ENCODE measurements at places on chromosomes 5 and 9.

DNA sequence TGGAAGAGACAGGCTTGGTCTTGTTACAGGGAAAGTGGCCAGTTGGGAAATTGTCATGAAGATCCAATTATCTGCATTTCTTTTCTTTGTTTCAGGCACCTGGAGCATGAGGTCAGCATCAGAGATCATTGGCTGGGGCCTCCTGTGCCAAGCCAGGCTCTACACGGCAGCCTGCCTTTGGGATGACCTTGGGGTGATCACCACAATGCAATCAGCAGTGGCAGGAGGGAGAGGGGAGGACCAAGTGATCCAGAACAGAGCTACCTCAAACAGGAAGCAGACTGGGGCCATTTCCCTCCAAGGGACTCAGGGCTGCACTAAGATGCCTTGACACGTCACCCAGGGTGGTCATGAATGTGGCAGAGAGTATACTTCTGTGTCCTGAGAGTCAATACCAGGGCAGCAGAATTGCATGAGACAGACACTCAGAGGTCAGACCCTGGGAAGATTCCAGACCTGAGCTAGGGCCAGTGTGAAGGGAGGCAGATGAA, 8.9 kb downstream of the SMIM23 start:
- no peak for DNase-seq

DNA sequence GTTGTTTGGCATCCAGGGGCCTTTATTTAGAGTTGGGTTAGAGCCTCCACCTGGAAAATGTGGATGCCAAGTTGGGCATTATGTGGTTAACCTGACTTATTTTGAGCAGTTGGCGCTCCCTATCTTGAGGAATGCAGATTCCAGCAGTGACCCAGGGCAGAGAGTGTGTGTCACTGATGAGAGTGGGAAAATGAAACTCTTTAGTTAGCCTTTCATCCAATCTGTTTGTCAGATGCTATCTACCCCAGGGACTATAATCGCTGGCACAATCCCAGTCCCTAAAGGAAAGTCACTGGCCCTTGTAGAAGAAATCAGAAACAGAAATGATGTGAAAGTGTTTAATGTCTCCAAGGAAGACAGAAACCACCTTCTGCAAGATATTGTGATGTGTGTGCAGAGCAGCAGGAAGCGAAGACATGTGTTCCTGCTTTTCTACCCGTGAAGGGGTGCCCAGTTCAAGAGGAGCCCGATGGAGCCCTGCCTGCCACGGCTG, 10.2 kb upstream of the STING1 start:
- peak; percentile 51 for DNase-seq

- no peak for DNase-seq
Measured at GRCh38 chr9:97364769-97365490, 47.0 kb upstream of the TDRD7 start.

- DNase-seq: no peak
Measured at GRCh38 chr9:7336356-7337065, 463.1 kb downstream of the DMAC1 start.

DNA sequence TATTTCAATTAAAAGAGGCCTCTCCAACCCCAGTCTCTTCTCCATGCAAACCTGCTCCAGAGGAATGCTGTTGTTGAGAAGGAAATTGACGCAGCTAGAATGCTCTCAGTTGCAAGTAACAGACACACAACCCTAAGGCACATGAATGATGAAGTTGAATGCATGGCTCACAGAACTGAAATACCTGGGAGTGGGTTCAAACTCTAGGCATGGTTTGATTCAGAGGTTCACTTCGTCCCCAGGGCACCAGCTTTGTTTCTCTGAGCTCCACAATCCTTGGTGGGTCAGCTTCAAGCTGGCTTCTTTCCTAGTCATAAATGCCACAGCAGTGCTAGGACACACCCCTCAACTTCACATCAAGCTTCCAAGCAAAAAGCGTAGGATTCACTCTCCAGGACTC, 4.6 kb downstream of the ACTL7B start:
- DNase-seq: no peak

DNA sequence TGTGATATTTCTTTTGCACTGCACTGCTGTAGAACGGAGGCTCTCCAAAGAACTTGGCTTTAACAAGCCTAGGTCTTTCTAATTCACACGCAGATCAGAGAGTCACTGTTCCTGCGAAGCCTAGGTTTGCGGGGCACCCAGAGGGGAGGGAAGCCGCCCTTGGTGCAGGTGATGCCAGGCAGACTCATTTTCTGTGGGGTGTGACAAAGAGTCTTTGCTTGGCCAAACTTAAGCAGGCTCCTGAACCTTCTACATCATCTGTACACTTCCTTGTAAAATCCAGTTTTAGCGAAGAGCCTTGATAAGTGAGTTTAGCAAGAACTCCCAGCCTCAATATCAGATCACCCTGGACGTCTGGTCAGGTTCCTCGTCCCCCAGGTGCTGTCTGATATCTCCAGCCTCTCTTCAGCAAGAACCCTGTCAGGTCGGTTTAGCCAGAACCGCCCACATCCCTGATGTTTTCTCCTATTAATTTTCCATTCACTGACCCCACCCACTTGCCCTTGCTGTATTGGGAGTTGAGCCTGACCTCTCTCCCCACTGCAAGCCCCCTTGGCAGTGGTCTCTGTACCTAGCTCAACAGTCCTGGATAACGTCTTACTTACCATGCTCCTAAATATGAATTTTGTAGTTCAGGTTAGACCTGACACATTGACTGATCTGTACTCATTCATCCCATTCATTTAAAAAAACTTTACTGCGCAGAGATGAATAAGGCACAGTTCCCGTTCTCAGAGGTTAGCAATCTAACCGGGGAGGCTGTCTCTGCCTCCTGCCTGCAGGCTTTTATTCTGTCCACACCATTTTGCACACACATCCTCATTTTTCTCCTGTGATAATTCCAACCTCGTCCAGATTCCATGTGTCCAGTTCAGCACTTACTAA, 880 bp upstream of the UBAC1 start:
- no peak for DNase-seq
